ENCODE measurements at places on chromosomes 12 and 14. TPM values are rescaled to one million over a fixed set of nuclear protein-coding genes. Genes with fewer than 3 reads are reported as not detected.

DNA sequence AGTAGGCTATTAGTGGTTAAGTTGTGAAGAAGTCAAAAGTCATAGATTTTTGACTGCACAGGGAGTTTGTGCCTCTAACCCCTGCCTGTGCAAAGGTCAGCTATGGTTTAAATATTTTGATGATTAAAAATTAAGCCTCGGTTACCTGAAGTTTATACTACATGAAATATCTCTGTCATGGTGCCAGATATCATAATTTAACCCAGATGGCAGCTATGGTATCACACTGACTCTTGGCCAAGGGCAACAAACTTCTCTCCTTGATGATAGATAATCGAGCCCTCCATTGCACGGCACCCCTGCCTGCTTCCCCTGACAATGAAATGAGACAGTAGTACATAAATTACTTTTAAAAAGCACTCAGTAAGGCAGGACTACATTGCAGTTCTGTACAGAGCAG, 80.8 kb downstream of the SLC35F4 start:
- H3K4me3 ChIP-seq = no peak overlapping the region
- H3K27me3 ChIP-seq = no peaks in the 10 kb centered on the region
- no peaks in the 10 kb centered on the region for H3K4me1 ChIP-seq
- no peak overlapping the region for H3K27ac ChIP-seq

DNA sequence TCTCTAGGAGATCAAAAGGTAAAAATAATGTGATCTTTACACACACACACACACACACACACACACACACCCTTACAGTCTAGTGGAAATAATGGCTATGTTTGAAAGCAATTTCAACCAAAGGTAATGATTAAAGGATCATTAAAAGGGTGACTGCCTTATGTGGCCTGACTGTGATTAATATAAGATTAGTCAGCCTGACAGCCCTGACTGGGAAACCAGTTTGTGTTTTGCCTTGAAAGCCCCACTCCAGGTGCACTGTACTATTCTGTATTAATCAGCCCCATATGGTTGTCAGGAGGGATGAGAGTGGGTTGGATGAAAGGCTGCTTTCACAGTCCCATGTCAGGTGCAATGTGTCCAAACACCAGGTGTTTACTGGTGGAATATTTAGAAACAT, 10.5 kb downstream of the RASSF9 start:
- H3K27me3 ChIP-seq = no peaks in the 10 kb centered on the region
- no peak overlapping the region for H3K27ac ChIP-seq
- no peak for DNase-seq
- peaks cover 18% of the 10 kb centered on the region for H3K4me1 ChIP-seq
- H3K36me3 ChIP-seq = no peaks in the 10 kb centered on the region
- H3K4me3 ChIP-seq = no peak overlapping the region

GRCh38 chr12:66187036-66187435, 2.0 kb upstream of the IRAK3 start:
- no peak for DNase-seq
- H3K4me1 ChIP-seq = no peaks in the 10 kb centered on the region
- no peaks in the 10 kb centered on the region for H3K27me3 ChIP-seq
- H3K36me3 ChIP-seq = no peaks in the 10 kb centered on the region
- H3K4me3 ChIP-seq = no peak overlapping the region

- DNase-seq = no peak
- no peaks in the 10 kb centered on the region for H3K4me1 ChIP-seq
- no peak overlapping the region for H3K4me3 ChIP-seq
- no peaks in the 10 kb centered on the region for H3K27me3 ChIP-seq
- no peak overlapping the region for H3K27ac ChIP-seq
Measured at GRCh38 chr12:130138478-130138877, 23.8 kb upstream of the FZD10 start.

CD4 gene
- total RNA-seq = 5.8 TPM

Measured in pancreas (tissue), 10 donors.